ENCODE measurements at places on chromosomes 12 and 14.

GRCh38 chr12:81377771-81378170 is 299.9 kb downstream of the ACSS3 start:
- no peak for DNase-seq

DNA sequence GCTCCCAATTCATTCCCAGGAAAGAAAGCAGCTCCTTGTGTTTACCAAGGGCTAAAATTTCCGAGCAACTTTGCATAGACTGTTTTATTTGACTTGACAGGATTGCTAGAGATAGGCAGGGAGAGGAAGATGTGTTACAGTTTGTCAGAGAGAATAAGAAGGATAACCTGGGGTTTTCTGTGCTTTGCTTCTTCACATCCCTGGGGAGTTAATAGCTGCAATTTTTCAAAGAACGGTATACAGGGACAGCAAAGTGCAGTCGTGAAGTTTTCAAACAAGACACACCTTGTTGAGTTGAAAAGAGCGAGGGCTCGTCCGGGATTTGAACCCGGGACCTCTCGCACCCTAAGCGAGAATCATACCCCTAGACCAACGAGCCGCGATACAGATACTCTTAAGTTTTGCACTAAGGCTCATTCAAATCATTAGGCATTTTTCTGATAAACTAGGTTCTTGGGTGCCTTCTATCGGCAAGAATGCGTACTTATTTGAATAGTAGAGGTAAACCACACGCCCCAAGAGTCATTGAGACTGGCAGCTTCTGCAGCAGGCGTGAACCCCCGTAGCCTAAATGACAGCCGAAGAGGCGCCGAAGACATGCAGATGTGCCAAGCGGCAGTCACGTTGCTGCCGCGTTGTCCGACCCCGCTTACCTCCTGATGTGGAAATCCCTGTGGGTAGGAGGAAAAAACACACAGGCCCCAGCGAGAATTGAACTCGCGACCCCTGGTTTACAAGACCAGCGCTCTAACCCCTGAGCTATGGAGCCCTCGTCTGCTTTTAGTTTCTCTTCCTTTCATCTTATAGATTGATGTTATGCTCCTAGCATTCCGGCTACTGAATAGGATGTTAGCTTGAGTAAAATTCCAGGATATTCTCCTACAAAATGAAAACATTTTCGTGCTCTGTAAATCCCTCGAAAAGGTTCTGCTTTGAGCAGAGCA is 22.2 kb upstream of the RNASE12 start:
- peak; percentile 98 for DNase-seq

GRCh38 chr14:69695322-69696203 is 71.4 kb upstream of the SRSF5 start:
- DNase-seq: peak; percentile 67

DNA sequence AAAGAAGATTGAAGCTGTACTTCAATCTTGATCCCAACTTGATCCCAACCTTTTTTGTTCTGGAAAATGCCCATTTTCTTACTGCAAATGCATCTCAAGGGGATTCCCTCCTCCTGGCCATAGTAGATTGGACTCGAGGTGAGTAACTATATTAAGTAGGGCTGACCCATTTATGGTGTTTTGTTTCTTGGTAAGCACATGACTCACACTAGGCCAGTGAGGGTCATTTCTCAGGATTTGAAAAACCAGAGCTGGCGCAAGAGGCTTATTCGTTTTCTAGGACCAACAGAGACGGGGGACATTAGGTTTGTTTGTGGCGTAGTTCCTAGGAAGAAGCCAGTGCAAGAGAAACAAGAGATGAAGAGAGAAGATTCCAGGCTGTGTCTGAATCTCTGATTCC is 51.4 kb downstream of the MRPL42 start:
- DNase-seq: peak; percentile 54

- no peak for DNase-seq
Measured at GRCh38 chr12:4221258-4221620, 52.3 kb upstream of the CCND2 start.

DNA sequence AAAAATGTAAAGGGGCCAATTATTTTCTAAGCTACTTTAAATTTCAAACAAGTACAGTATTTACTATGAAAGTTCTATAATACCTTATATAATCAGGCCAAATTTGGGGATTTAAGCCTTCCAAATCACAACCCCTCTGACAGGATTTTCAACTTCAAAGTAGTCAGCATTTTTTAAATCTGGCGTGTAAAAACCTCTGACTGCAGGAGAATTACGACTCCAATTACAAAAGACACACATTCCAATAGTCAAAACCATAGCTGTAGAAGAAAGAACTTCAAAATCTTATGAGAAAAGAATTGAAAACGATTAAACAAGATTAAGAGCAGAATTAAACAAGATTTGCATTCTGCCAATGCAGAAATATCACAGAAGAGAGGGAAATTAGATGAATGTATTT is 12.7 kb downstream of the OSBPL8 start:
- no peak for DNase-seq

DNA sequence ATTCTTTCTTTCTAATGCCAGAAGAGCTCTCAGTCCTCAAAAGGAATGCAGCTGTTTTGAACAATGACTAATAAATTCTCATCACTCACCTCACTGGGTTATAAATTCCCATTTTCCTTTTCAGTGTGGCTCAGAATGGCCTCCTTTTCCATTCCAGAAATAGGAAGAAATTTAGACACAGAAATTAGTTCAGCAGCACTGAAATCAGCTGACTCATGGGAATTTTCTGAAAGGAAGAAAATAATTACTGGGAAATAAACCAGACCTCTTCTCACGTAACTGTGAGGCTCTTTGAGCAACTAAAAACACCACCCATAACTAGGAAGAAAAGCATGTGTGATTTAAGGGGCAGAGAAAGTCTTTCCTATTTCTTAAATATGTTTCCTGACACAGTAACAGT is 23.8 kb downstream of the CD163 start:
- DNase-seq: no peak

GRCh38 chr14:67705211-67705610 is 3.5 kb downstream of the RDH12 start:
- DNase-seq: no peak

- DNase-seq: no peak
Measured at GRCh38 chr12:49375406-49375805, 8.1 kb downstream of the SPATS2 start.

DNA sequence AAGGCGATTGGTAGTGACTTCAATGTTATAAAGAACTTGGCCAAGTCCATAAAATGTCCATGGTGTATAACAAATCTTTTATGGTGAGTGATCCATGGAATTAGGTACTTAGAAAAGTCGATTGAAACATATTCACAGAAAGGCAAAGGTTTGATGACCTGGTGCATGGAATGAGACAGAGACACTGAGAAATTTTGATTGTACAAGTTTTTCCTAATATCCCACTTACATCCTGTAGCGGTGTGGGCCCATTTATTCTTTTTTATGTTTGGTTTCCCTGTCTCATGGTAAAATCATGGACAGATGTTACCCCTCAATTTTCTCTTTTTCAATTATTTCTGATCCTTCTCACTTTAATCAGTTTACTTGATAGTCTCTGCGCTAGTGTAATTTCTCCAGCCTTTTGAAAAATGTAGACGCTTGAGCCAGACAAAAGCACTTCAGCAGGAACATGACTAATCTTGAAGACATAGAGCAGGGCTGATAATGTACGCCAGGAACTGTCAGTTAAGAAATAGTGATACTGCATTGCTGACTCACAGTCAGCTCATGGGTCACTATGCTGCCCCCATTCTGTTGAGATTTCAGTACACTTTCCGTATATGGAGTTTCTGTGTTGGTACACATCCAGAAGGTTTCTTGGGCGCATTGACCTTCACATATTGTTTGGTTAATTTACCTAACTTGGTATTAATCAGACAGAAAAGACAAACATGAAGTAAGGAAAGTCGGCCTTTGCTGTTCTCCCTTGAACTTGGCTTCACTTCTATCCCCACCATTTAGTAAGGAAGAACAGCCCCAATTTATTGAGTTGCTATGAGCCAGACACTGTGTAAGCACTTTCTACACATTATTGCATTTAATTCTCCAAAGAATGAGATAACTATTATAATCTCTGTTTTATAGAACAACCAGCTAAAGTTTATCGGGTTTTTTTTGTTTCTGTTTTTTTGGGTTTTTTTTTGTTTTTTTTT is 841.7 kb downstream of the DIO2 start:
- DNase-seq: peak; percentile 97

- DNase-seq: no peak
Measured at GRCh38 chr14:79352076-79352630, 859.2 kb downstream of the DIO2 start.

GRCh38 chr14:38078393-38078792 is 129.3 kb upstream of the SSTR1 start:
- DNase-seq: no peak

- no peak for DNase-seq
Measured at GRCh38 chr12:24057920-24058476, 108.5 kb upstream of the SOX5 start.

GRCh38 chr14:89956661-89957009 is 908 bp downstream of the TDP1 start:
- DNase-seq: no peak

- DNase-seq: peak; percentile 22
Measured at GRCh38 chr12:15581006-15581405, 208.2 kb downstream of the EPS8 start.

DNA sequence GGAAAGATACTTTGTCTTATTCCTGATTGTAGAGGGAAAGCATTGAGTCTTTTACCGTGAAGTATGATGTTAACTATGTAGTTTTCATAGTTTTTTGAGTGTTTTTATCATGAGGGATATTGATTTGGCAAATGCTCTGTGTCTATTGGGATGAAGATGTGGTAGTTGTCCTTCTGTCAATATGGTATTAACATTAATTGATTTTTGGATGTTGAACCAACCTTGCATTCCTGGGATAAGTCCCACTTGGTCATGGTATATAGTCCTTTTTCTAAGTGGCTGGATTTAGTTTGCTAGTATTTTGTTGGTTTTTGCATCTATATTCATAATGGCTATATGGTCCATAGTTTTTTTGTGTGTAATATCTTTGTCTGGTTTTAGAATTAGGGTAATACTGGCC is 42.8 kb downstream of the FAM222A start:
- no peak for DNase-seq

DNA sequence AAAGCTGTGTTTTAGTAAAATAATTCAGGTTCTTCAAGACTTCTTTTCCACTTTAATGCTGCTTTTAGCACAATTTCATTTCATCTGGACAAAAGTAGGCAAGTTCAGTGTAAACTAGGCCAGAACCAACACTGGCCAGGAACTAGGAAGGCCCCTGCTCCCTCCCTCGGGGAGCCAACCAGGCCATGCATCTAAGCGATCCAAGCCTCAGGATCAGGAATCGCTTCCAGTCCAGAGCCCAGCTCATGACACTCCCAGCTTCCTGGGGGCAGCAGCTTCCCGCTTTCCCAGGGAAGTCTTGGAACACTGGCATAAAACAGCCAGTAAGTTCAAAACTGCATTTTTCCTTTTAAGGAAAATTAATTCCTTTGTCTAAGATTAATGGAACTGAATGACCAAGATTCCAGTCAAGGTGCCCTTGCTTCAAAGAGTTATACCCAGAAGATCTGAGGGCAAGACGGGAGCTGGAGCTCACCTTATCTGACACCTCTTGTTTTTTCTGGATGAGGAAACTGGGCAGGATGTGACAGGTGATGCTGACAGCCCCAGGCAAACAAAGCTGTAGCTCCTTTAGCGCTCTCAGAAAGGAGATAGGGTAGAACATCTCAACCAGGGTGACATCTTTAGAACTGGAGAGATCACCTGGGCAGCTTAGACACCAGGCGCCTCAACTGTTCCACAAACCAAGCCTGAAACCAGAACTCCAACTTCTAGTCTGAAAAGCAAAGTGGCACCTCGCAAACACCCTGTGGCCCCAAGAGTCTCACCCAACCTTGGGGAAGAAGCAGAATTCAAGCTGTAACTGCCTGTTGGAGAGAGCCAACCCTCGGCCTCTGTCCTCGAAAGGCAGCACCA is 61.4 kb upstream of the PNMA1 start:
- no peak for DNase-seq

DNA sequence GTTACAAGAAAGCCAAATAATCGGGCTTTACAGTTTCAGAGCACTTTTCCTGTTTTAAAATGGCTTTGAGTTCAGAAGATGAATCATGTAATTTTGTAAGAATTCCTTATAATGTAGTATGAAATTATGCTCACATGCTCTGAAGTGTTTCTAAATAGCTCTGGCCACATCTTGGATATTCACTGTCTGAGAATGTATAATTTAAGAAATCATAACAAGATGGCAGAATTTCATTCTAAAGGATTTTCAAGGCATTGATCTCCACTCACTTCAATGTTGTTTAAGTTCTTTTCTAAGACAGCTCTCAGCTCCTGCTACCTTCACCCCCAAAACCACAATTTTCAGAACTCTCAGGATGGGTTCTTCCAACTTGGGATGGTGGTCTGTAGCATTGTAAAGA is 180.1 kb downstream of the DACT1 start:
- DNase-seq: peak; percentile 25

- DNase-seq: no peak
Measured at GRCh38 chr14:57182760-57183503, 85.8 kb downstream of the EXOC5 start.

DNA sequence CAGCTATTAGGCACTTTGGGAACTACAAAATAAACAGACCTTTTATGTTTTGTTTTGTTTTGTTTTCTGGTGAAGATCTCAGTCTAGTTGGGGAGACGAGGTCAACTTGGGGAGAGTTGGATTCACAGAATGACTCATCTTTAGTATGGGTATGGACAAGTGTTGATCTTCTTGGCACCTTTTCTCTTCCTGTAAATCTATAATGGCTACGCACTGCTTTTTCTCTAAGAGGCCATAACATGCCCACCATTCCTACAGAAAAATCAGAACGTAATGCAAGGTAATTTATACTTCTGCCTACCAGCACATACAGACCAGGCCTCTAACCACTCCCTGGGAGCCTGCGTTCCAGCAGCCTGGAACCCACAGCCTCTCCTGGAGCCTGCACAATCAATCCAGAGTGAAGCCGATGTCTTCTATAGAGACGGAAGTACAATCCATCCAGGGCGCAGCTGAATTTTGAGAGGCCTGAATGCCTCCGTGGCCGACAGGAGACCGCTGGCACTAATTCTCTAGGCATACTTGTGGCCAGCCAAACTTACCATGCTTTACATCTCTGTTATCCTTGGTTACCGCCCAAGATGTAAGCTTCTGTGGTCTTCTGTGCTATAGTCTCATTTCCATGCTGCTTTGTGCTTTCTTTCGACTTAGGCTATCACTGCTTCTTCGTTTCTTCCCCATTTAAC is 717 bp downstream of the PPHLN1 start:
- peak; percentile 71 for DNase-seq

DNA sequence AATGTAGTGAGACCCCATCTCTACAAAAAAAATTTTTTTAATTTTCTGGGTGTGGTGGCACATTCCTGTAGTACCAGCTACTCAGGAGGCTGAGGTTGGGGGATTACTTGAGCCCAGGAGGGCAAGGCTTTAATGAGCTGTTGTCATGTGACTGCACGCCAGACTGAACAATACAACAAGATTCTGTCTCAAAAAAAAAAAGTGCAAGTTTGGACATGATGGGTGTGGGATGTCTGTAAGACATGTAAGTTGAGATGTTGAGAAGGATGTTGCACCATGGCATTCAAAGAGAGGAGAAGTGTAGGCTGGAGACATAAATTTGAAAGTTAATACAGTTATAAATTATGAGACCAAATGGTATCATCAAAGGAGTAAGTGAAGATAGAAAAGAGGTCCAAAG is 23.5 kb downstream of the YEATS4 start:
- DNase-seq: no peak
